ENCODE measurements at places on chromosomes 5 and 9. TPM values are rescaled to one million over a fixed set of nuclear protein-coding genes. Genes with fewer than 3 reads are reported as not detected.

KCNV2 gene
- not detected for total RNA-seq

GRCh38 chr5:9324348-9325077 lies 221.4 kb downstream of the SEMA5A start:
- H3K27ac ChIP-seq = no peak overlapping the region
- DNase-seq = no peak
- H3K27me3 ChIP-seq = no peaks in the 10 kb centered on the region
- no peaks in the 10 kb centered on the region for H3K36me3 ChIP-seq
- no peak overlapping the region for H3K4me3 ChIP-seq

DNA sequence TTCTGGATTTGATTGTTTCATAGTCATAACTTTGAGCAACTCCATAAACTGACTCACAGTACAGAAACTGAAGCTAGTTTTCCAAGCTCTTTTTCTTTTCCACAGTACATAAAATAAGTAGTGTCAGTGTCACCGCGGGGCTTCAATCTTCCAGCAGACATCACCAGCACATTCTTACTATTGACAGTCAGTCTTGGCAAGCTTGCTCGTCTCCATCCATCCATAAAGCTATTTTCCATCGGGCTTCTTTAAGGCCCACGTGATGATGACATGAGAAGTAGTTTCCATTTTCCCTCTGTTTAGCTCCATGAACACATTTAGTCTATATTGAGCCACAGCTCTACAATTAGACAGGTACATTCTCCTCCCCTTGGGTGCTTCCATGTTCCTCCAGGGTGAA lies 443.4 kb downstream of the KDM4C start:
- no peaks in the 10 kb centered on the region for H3K4me1 ChIP-seq
- no peaks in the 10 kb centered on the region for H3K36me3 ChIP-seq
- no peak for DNase-seq

GRCh38 chr9:117763314-117763713 lies 59.1 kb downstream of the TLR4 start:
- H3K27ac ChIP-seq = no peak overlapping the region
- DNase-seq = no peak
- H3K4me1 ChIP-seq = no peaks in the 10 kb centered on the region
- H3K4me3 ChIP-seq = no peak overlapping the region
- H3K27me3 ChIP-seq = peaks cover 3% of the 10 kb centered on the region

Measured in stomach (tissue), 19 donors.